ENCODE measurements at places on chromosomes 3 and 15.
A peak's percentile ranks its signal among the peaks of the same experiment; 100 is the strongest.

- no peak for DNase-seq
Observed at GRCh38 chr3:59451800-59452746, 402.2 kb upstream of the CFAP20DC start.

GRCh38 chr15:88663141-88663621, 24.4 kb downstream of the ISG20 start:
- no peak for DNase-seq

DNA sequence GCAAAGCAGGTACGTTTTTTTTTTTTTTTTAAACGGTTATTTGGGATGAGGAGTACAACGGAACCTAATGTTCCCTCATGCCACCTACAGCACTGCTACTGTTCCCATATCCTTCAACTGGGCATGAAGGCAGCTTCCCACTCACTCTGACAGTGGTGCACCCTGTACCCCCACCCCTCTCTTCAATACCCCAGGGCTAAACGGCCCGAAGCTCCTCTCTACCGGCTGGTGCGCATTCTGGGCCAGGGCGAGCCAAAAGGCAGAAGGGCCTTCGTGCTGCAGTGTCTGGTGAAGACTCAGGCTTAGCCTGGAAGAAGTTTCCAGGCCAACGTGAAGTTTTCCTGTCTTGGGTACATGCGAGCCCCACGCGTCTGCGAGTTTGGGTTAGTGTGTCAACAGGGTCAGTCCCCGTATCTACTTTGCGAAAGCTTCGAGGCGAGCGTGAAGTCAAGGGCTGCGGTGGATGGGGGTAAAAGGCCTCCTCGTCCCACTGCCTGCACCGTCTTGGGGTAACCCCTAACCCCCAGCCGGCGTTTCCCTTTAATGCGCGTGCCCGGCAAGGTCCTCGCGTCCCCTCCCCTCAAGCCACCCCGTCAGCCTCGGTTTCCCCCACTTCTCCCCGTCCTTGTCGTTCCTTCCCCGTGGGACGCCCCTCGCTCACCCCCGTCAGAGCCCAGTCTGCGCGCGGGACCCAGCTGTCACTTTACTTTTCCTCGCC, 765 bp upstream of the UBE2E2 start:
- DNase-seq = peak; percentile 40

DNA sequence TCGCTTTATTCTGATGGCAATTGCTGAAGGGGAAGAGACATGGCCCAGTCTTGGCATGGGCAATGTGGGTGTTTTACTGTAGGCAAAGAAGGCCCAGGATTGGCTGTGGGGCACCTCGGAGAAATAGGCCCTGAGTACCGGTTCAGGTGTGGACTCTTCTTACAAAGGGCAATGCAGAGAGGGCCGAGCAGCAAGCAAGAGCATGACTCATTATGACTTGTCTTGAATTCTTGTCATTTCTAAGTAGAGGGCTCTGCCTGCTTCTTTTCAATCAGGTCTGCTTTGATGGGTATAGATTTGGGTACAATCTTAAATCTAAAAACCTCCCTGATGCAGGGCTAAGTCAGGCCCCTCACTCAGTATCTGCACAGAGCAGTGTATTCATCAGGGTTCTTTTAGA, 14.8 kb upstream of the BUB1B start:
- DNase-seq = no peak

GRCh38 chr15:50107157-50107556, 11.9 kb downstream of the ATP8B4 start:
- DNase-seq = no peak

GRCh38 chr3:168548719-168549118, 453.0 kb upstream of the GOLIM4 start:
- DNase-seq = no peak

GRCh38 chr3:121531269-121531668, 14.5 kb downstream of the POLQ start:
- no peak for DNase-seq

Measured in head of caudate nucleus (tissue), 42 donors.